Endodermal cell (in vitro differentiated cells): ENCODE measurements at places on chromosomes 12 and 14. TPM values are rescaled to one million over a fixed set of nuclear protein-coding genes. Genes with fewer than 3 reads are reported as not detected.

Gene MYF6
- total RNA-seq = 0.38 to 0.40 TPM in 2 of 3 replicates, not detected in the other

DNA sequence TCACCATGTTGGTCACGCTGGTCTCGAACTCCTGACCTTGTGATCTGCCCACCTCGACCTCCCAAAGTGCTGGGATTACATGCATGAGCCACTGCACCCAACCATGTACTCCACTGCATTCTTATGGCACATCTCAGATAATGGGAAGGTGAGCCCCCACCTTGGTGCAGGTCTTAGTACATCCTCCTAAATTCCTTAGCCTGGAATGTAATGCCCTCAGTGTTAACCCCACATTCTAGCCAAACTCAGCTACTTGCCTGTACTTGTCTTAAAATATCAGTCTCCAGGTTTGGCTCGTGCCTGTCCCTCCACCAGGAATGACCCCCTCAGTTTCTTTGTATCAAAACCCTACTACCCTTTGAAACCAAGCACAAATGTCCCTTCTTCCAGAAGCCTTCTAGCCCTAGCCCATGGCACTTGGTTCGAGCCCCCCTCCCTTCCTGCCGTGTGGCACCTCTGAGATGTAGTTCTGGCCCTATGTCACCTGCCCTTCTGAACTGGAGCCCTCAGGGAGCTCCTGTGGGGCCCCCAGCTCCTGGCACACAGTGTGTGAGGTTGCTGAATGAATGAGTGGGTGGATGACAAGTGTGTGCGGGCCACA, 8.4 kb downstream of the KCNH3 start:
- H3K27ac ChIP-seq = no peak overlapping the region
- DNase-seq = no peak
- no peaks in the 10 kb centered on the region for H3K36me3 ChIP-seq
- peaks cover 69% of the 10 kb centered on the region for H3K27me3 ChIP-seq

DNA sequence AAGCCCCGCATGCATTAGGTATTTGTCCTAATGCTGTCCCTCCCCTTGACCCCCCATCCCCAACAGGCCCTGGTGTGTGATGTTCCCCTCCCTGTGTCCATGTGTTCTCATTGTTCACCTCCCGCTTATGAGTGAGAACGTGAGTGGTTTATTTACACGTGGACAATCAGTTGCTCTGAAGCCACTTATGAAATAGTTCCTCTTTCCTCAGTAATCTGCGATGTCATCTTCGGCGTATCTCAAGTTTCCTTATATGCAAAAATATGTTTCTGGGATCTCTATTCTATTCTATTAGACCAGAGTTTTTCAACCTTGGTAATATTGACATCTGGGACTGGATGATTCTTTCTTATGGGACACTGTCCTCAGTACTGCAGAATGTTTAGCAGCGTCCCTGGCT, 56.0 kb upstream of the DCD start:
- H3K36me3 ChIP-seq = no peaks in the 10 kb centered on the region
- DNase-seq = no peak
- H3K27me3 ChIP-seq = no peaks in the 10 kb centered on the region

- H3K27ac ChIP-seq = no peak overlapping the region
- no peaks in the 10 kb centered on the region for H3K36me3 ChIP-seq
- H3K4me1 ChIP-seq = no peaks in the 10 kb centered on the region
- H3K4me3 ChIP-seq = no peak overlapping the region
Measured at GRCh38 chr12:15699886-15700285, 89.3 kb downstream of the EPS8 start.

Gene RIPK3
- total RNA-seq = not detected in 3 replicates

- H3K27ac ChIP-seq = no peak overlapping the region
- no peaks in the 10 kb centered on the region for H3K36me3 ChIP-seq
- no peak for DNase-seq
- no peak overlapping the region for H3K4me3 ChIP-seq
Measured at GRCh38 chr14:97077687-97078086, 280.5 kb downstream of the VRK1 start.

Gene CELA1
- total RNA-seq = not detected in 2 replicates

Gene IL22
- not detected in 2 replicates for total RNA-seq
